C1 segment of cervical spinal cord (tissue), 14 donors: ENCODE measurements at places on chromosomes 6 and 20.

DNA sequence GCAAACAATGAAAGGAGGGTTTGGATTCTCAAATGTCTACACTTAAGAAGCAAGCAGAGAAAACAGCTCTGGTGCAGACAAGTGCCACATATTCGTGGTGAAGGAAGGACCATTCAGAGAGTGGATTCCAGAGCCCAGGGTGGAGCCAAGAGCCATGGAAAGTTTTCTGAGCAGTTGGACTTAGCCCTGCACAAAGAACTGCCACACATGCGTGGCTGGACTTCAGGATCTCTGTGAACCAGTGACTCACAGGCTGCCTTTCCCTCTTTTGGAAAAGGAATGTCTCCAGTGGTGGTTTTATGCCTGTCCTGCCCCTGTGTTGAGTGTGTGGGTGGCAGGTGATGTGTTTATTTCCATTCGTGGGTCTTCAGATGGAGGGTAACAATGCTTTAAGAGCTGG lies 489.5 kb downstream of the CDH26 start:
- no peak for DNase-seq

DNA sequence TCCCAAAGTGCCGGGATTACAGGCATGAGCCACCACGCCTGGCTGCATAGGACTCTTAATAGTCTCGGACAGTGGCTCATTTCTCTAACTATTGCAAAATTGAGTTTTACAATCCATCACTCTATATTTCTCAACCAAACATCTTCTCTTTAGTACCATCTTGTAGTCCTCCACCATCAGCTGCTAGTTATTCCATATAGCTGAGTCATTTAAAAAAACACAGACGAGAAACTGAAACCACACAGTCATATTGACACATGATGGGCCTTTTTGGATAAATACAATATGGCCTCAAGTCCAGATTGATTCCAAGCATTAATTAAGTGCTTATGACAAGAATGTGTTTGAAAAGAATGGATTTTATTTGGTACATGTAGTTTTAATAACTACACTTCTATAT lies 599.1 kb downstream of the MEI4 start:
- no peak for DNase-seq

DNA sequence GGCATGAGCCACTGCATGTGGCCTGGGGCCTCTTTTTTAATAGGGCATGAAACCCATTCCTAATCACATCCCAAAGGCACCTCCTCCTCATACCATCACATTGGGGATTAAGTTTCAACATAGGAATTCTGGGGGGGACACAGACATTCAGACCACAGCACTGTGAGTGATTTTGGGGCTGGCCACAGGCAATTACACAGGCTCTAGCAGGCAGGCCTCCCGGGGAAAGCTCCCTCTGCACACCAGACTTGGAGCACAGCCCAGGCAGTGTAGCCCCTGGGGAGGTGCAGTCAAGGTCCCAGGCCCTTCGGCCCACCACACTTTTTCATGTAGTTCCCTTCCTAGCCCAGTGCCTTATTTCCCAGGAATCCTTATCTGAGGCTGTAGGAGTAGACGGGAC lies 5.5 kb downstream of the SFT2D1 start:
- no peak for DNase-seq

- no peak for DNase-seq
Measured at GRCh38 chr6:434051-434705, 42.6 kb downstream of the IRF4 start.

DNA sequence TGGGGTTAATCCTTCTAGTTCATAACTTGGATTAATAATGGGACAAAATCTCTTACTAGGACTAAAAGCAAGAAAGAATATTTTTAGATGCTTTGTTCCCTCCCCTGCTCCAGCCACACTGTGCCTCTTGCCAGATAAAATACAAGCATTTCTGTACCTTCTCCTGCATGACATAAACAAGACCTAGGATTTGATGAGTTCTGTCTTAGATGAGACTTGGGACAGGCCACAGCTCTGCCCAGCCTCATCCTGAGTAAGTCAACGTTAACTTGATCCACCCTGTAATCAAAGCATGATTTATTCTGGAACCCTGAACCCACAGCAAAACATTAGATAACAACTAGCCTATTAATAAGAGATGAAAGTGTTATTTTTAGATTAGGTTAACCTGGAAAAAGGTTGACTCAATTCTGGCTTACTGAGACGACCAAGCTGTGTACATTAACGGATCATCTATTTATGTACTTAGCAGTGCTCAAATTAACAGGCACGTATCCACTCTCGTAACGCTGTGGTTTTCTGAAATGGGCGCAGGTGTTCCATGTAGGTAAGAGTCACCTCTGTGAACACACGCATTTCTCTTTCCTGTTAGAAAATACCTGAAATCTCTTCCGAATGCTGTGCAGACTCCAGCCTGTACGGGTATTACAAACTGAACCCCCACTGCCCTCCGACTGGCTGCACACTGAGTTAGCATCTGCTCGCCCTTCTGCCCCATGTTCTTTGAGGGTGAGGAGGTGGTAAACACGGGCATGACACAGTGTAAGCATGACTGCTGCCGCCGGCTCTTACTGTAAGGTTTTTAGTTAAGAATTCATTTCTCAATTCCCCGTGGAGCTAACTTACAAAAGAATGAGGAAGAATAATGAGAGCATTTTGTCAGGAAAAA lies 132.1 kb upstream of the FOXQ1 start:
- no peak for DNase-seq

DNA sequence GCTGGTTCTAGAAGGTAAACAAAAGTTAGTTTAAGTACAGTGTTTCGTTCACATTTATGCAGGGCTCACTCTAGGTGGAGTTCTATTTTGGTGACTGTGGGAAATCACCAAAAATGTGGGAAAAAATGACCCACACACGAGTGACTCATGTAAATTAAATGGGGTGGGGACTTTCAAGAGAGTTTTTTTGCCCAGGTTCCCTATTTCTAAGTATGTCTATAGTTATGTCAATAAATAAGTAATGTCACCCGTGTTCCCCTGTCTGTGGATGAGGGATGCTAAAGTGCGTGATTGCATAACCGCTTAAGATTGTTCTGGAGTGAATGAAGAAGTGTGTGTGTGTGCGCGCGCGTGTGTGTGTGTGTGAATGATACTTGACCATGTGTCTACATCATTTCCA lies 69.1 kb downstream of the MYB start:
- DNase-seq = no peak

DNA sequence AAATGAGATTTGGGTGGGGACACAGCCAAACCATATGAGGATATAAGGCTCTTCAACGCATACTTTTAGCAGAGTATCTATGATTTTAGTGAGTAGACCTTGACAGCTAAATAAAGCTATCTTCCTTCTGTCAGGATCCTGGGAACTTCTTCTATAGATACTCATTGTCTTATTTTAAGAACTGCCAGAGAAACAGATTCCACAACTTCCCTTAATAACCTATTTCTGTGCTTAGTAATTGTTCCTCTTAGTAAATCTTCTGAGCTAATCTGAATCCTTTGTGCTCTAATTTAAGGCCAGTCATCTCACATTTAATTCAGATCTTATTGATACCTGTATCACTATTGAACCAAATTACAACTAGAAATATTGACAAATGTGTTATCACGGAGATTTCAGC lies 64.0 kb upstream of the CEP85L start:
- no peak for DNase-seq

- peak; percentile 41 for DNase-seq
Measured at GRCh38 chr20:19903168-19903811, 113.9 kb upstream of the NAA20 start.

- no peak for DNase-seq
Measured at GRCh38 chr6:5178806-5179205, 81.9 kb downstream of the LYRM4 start.
